ENCODE measurements at places on chromosomes 1 and 21.

DNA sequence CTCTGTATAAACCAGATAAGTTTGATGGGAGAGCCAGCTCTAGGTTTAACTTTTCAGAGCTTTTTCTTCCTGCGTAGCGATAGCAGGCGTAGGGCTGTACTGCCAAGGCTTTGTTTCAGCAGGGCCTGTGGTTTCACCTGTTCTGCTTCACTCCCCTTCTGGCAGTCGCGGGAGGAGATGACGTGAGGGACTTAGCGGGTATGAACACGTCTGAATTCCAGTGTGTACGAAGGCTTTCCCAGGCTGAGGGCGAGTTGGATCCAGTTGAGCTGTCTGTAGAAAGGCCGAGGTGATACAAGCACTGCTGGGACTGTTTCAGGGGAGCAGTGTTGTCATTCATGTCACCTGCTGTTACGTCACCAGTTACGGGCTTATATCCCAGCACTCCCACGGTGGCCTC is 21.2 kb downstream of the PEX14 start:
- DNase-seq, result no peak

DNA sequence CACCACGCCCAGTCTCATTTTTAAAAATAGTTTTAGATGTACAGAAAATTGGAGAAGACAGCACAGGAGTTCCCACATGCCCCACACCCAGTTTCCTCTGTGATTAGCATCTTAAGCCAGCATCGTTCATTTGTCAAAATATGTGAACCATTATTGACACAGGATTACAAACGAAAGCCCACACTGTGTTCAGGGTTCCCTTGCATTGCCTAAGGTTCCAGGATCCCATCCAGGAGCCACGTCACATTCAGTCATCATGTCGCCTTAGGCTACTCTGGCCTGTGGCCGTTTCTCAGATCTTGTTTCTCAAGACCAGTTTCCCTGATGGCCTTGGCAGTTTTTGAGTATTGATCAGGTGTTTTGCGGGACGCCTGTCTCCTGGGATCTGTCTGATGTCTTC is 34.7 kb upstream of the TNFRSF1B start:
- no peak for DNase-seq

- DNase-seq, result no peak
Observed at GRCh38 chr1:110012100-110012780, 22.2 kb upstream of the STRIP1 start.

DNA sequence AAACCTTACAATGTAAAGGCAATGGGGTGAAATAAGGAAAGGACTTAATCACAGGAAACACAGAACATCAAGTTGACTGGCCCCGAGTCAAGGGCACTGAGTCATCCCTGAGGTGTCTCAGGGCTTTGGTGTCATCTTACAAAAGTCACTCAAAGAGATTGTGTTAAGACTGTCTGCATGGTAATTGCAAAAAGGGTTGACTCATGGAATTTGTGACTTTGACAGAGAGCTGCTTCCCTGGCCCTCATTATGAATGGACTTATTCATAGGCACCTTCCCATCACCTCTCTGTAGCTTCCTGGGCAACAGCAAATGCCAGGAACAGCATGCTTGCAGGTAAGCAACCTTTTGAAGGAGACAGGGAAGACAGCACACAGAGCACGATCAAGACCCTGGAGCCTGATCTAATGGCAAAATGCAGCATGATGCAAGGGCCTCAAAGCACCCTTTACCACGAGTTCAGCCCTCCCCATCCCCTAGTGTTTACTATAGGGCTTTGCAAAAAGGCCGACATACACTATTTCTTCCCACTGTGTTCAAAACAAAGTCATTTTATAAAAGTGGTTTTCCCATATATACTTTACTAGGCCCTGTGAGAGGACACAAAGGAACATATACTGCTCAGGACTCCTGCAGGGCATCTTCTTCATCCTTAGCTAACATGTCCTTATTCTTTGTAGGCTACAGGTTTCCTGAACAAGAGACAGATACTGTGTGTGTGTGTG is 17.1 kb downstream of the ZP4 start:
- no peak for DNase-seq

DNA sequence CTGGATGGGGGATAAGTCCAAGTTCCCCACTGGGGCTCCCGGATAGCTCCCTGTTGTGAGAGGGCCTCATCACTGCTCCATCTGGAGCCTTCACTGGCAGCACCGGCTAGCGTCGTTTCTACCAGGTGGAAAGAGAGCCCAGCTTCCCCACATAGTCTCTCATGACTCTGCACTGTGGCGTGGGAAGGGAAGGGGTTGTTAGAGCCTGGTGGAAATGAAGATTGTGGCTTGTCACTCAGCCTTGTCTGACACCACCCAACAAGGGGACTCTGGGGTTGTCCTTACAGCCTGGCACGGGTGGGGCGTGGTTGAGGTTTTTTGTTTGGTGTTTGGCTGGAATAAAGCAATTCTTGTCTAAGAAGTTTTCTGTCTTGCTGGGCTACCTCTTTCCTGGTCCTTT is 94.6 kb downstream of the ADARB1 start:
- DNase-seq, result no peak

GRCh38 chr1:178192686-178193085 is 98.8 kb downstream of the RASAL2 start:
- DNase-seq, result no peak

GRCh38 chr1:54571326-54571725 is 23.3 kb downstream of the ACOT11 start:
- DNase-seq, result no peak

- no peak for DNase-seq
Observed at GRCh38 chr21:32070676-32071330, 198.0 kb downstream of the HUNK start.

- no peak for DNase-seq
Observed at GRCh38 chr21:45739218-45740087, 95.9 kb downstream of the PCBP3 start.

GRCh38 chr1:14328685-14329084 is 269.8 kb upstream of the KAZN start:
- DNase-seq, result no peak

DNA sequence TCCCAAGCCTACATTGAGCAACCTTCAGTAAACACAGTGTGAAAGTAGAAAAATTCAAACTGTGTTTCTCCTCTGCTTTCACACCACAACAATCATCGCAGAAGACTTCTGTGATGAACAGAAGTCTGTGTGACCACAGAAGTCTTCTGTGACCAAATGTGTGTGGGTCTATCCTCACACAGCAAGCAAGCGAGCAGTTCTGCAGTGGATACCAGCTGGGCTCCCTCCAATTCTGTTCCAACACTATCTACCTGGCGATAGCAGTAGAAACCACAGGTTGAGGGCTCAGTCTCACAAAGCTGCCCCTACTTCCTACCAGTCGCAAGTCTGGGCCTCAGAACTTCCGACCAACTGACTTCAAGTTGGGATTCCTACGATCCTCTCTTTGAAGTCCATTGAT is 21.0 kb upstream of the RAP1A start:
- DNase-seq, result no peak

DNA sequence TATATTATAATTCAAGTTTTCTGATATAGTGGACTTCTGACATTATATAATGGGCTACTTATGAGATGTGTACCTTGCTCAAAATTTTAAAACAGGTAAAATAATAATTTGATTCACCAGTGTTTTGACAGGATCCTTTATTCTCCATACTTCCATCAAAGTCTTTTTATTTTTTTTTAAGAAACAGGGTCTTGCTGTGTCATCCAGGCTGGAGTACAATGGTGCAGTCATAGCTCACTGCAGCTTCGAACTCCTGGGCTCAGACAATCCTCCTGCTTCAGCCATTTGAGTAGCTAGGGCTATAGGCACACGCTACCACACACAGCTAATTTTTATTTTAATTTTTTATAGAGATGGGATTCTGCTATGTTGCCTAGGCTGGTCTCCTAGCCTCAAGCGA is 129.4 kb downstream of the NRDC start:
- no peak for DNase-seq

GRCh38 chr1:207754011-207754410 is 2.2 kb downstream of the CD46 start:
- no peak for DNase-seq

GRCh38 chr1:236608930-236609726 is 4.8 kb upstream of the HEATR1 start:
- no peak for DNase-seq

DNA sequence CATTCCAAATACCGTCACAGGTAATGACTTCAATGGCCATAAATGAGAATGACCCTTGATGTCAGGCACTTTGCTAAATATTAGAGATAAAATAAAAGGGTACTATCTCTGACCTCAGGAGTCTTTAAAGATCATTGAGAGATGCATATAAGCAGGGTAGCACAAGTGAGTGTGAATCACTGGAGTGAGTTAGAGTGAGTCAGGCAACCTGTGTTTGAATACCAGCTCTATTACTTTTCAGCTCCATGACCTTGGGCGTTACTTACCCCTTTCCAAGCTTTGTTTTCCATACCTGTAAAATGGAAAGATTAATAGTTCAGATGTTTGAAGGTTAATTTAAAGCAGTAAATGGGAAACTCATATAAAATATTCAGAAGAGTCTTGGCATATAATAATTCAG is 1058.0 kb upstream of the ADGRL4 start:
- DNase-seq, result no peak

DNA sequence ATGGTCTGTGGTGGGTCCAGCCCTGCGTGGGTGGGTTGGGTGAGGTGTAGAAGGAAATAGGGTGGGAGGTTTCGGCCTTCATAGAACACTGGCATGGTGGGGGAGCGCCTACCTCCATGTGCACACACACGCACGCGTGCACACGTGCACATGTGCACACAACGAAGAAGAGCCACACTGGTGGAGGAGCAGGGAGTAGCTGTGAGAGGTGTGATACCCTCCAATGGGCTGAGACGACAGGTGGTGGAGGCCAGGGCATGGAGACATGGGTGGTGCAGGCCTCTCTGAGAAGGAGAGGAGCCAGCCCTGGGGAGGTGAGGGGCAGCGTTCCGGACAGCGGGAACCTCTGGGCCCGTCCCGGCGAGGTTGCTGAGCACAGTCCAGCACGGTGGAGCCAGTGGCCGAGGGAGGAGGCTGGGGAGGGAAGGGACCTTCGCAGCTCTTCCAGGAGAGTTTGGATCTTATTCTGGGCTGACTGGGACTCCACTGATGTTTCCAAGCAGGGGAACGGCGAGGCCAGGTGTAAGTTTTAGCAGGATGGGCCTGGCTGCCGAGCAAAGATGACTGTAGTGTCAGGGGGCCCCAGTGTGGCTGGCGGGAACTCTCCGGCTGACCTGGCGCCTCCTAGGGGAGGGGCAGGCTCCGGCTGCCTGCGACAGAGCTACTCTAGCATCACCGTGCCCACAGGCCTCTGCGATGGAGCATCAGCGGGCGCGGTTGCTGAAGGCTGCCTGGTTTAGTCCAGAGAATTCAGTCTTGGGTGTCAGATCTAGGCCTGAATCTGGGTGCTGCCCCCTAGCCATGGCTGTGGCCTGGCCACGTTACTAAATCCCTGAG is 107.2 kb downstream of the ARHGEF10L start:
- no peak for DNase-seq

- DNase-seq, result no peak
Observed at GRCh38 chr21:37784591-37785318, 131.5 kb downstream of the KCNJ6 start.

DNA sequence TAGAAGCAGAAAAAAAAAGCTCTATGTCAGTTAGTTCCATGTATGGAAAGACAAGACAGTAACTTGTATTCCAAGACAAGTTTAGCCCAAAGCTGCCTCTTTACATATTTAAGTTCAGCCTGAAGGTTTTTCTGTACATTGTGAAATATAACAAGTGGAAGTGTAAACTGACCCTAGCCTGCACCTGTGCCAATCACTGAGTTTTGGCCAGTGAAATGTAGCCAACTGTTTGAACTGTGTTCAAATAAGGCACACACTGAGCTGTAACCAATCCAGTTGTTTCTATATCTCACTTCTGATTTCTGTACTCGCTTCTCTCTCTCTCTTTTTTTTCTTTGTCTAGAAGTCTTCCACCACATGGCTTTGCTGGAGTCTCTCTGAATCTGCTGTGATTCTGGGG is 1227.1 kb downstream of the NCAM2 start:
- no peak for DNase-seq

DNA sequence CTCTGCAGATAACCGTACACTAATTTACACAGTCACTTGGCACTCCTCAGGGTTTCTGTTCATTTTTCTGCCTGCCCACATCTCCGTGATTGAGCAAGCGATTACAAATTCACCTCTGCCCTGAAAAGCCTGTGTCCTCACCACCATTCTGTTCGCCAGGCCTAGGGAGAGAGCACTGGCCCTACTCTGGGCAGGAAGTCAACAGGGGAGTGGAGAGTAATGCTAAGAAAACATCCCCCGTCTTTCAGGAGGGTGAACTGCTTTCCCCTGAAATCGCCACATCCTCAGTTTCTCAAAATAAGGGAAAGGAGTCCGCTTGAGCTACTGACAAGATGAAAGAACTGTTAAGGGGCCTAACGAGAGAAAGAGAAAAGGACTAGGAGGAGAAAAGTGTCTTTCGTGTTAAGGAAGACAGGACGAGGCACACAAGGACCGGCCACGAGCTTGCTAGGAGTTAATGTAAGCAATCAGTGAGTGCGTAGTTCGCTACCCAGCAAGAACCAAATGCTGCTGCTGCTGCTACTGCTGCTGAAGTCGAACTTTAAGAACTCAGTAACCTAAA is 632 bp downstream of the PEX19 start:
- no peak for DNase-seq

GRCh38 chr1:212677573-212677972 is 22.1 kb downstream of the BATF3 start:
- DNase-seq, result no peak

GRCh38 chr21:44884097-44884496 is 10.6 kb upstream of the PTTG1IP start:
- no peak for DNase-seq

DNA sequence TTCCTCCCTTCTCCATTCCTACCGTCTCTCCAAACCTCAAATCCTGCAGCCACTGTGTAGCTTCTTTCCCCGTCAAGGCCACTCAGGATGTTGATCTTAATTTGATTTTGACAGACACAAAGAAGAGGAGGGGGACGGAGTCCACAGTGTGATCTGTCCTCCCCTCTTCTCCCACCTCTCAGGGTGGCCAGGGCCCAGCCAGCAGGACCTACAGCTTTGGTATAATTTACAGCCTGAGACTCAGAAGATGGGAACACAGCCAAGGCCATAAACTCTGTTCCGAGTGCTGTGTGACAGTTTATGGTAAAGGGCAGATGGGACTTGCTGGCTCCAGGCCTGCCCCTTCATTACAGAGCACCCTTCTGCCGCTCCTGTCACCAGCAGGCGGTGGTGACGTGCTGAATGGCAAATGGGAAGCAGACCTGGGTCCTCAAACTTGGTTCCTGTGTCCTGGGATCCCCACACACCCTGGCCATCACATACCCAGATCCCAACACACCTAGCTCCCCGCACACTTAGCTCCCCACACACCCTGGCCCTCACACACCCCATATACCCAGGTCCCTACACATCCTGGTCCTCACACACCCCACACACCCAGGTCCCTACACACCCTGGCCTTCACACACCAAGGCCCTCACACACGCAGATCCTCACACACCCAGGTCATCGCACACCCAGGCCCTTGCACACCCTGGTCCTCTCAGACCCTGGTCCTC is 71.6 kb downstream of the CD2 start:
- DNase-seq, result no peak

- DNase-seq, result no peak
Observed at GRCh38 chr21:37763298-37763697, 153.0 kb downstream of the KCNJ6 start.

Measured in cortex of kidney (tissue), 1 donor.